Caki2 (cell line): ENCODE measurements at places on chromosomes 12 and 14. TPM values are rescaled to one million over a fixed set of nuclear protein-coding genes. Genes with fewer than 3 reads are reported as not detected.

RNU4-1 gene
- not detected in 2 replicates for total RNA-seq

ARG2 gene
- 5.2 and 19.8 TPM in 2 replicates for total RNA-seq

NEUROD4 gene
- not detected in 2 replicates for total RNA-seq

ACSS3 gene
- 1.2 TPM in 1 of 2 replicates, not detected in the other for total RNA-seq

GPR137C gene
- total RNA-seq: not detected in 2 replicates

MAP4K5 gene
- 72.7 and 101 TPM in 2 replicates for total RNA-seq

PLCZ1 gene
- not detected in 2 replicates for total RNA-seq

CYP46A1 gene
- not detected in 2 replicates for total RNA-seq

ATXN2 gene
- 7.5 and 8.9 TPM in 2 replicates for total RNA-seq

CCND2 gene
- 0.03 TPM in 2 replicates for total RNA-seq

HOXC6 gene
- 0.68 TPM in 1 of 2 replicates, not detected in the other for total RNA-seq

RCOR1 gene
- total RNA-seq: 6.1 and 9.1 TPM in 2 replicates

RIN3 gene
- total RNA-seq: 0.12 TPM in 1 of 2 replicates, not detected in the other

NGB gene
- 0.07 TPM in 1 of 2 replicates, not detected in the other for total RNA-seq

LIN7A gene
- 10.5 and 20.9 TPM in 2 replicates for total RNA-seq

PDE3A gene
- 0.10 TPM in 1 of 2 replicates, not detected in the other for total RNA-seq

FICD gene
- 1.4 and 1.7 TPM in 2 replicates for total RNA-seq

ABHD12B gene
- total RNA-seq: not detected in 2 replicates

DNA sequence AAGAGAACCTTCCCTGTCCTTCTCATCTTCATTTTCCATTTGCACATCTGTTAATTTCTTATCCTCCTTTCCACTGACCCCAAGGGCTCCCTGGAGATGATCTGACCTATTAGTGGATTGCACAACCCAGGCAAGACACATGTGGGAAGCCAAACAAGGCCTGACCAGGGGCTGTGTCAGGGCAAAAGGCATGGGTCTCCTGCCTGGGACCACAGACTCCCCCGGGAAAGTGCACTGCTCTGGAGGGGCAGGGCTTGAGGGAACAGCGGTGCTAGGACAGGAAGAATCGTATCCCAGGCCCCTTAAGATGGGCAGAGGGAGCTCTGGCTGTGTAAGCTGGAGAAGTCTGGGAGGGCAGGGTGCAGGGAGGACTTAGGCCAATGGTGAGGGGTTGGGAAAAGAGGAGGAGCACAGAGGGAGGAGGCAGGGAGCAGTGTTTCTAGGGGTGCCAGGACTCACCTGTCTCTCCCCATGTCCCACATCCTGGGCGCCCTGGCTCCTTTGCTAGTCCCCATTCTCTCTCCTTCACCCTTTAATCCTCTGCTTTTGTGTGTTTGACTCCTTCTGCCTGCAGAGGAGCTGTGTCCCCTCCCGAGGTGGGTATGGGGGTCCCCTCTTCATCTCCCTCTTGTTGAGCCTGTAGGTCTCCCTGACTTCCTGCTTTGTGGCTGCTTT, 25.3 kb downstream of the PLEKHG3 start:
- no peak for DNase-seq

GRCh38 chr12:75706786-75707605, 195.6 kb upstream of the KRR1 start:
- DNase-seq: peak; percentile 75

DNA sequence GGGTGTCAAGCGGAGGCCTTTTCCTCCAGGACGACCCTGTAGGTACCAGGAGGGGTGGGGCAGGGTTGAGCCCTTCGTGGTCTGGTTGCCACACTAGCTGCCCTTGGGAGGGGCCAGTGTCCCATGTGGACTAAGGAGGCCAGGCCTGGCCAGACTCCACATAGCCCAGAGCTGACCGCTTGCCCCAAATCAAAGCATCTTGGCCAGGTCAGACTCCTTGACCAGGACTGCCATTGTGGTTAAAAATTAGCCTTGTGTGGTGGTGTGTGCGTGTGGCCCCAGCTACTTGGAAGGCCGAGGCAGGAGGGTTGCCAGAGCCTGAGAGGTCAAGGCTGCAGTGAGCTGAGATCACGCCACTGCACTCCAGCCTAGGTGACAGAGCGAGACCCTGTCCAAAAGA, 24.8 kb downstream of the ALDH2 start:
- DNase-seq: no peak

DNA sequence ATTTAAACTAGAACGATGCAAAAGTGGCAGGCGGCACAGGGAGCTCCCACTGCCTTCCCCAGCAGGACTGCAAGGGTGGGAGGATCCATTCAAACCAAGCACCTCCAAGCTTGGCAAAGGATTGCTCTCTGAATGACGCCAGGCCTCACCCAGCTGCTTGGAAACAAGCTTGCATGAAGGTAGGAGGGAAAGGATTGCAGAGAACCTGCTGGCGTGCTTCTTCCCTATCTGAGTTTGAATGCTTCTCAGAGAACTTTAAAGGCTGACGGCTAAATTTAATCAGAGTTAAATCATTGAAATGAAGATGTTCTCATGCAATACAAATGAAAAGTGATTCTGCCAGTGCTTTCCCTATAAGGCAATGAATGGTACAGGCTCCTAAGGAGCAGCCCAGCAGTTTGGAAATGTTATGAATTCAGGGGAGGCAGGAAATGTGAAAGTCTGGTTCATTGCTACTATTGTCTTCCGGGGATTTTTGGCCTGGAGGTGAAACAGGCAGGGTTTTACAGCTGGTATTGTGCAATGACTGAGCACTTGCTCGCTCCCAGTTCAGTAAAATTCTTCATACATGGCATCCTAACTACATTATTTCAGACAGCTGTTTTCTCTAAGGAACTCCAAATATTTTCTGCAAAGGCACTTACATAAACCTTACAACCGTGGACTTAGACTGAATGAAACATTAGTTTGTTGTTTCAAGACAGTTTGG, 31.9 kb upstream of the DUSP6 start:
- no peak for DNase-seq

- DNase-seq: no peak
These were observed 76.5 kb downstream of the SPRING1 start for GRCh38 chr12:116661341-116661740.

GRCh38 chr14:87185961-87186560, 806.9 kb downstream of the GALC start:
- no peak for DNase-seq

DNA sequence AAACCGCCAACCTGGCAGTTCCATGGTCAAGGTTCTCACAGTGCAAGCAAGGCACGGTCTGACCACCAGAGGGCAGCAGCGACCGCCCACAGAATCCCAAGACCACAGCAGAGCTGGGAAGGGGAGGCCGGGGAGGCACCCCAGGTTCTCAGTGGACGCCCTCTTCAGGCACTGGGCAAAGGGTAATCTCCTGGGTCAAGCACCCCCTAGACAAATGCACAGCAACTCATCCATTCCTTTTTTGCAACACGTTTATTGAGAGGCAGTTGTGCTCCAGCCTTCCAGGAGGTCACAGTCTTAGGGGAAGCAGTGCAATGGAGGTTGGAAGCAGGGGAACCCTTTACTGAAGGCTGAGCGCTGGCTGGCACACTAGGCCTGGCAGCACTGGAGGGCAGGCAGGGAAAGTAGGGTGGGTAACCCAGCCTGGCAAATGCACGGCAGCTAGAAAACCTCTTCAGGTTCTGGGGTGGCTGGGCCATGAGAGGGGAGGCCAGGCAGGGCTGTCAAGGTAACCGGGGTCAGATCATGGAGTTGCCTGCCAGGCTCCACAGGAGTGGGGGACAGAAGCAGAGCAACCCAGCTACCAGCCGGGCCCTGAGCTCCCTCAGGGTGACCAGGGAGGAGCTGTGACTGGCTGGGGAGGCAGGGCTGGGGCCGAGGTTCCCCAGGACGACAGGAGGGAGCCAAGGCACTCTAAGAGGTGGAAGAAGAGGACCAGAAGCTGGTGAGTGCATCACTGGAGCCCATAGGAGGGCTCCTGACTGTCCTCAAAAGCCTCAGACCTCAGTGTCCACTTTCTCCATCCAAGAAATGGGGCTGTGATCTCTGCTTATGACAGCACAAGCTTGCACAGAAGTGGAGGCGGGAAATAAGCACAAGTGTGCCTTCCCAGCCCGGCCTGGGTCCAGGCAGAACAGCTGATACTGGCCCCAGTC, 1.8 kb upstream of the RHOF start:
- DNase-seq: peak; percentile 79

DNA sequence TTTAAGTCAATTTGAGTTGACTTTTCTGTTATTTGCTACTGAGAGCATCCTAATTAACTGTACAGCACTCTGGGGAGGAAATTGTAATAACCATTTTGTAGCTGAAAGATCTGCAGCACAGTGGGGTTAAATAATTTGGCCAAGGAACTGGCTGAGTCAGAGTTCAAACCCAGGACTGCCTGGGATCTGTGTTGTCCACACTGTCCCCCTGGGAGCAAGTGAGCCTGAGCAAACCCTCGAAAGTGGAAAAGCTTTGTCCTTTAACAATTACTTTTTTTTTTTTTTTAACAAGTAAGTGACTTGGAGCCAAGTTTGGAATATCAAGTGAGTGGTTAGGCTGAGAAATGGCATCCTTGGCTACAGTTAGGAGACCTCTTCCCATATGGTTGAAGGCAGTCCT, 247.2 kb upstream of the CCDC196 start:
- DNase-seq: no peak

- DNase-seq: peak; percentile 79
These were observed 24.0 kb downstream of the SSH1 start for GRCh38 chr12:108833355-108833733.

- DNase-seq: no peak
These were observed 96.5 kb downstream of the FOXN3 start for GRCh38 chr14:89320381-89321000.

DNA sequence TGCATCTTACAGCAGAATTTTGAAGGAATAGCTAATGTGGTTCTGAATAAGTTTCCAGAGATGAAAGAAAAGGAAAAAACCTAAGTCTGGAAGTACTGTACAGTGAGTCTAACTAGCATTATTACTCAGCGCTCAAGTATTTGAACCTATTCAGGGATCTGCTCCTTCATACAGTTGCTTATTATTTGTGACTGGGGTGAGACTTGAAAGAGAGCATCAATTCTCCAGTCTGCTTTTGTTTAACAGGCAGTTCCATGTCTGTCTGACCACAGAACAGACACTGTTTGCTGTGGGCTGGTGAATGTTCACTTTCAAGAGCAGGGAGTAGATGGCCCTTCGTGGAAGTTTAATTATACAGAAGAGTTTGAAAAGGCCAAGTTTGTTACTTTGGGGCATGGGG, 9.3 kb downstream of the ETV6 start:
- DNase-seq: no peak

DNA sequence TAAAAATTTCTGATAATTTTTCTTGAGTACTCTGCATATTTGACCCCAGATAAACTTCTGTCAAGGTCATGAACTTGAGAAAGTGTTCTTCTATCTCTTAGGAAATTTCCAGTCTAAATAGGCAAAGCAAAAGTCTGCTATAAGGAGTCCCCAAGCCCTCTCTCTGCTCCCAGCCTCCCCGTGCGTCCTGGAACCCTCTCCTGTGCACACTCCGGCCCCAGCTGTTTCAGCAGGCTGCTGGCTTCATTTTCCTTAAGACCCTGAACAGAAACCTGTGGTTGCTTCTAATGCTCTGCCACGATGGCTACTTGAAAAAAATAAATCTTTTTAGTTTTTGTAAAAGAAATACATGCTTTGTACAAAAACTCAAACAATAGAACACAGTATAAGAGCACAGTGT, 14.7 kb downstream of the KRT2 start:
- DNase-seq: no peak
